Activated CD4-positive, CD25-positive, alpha-beta regulatory T cell treated with anti-CD3 and anti-CD28 coated beads, Interleukin-2, amount 50 U/mL, for 24 hours (primary cell): ENCODE measurements at places on chromosomes 12 and 14.

DNA sequence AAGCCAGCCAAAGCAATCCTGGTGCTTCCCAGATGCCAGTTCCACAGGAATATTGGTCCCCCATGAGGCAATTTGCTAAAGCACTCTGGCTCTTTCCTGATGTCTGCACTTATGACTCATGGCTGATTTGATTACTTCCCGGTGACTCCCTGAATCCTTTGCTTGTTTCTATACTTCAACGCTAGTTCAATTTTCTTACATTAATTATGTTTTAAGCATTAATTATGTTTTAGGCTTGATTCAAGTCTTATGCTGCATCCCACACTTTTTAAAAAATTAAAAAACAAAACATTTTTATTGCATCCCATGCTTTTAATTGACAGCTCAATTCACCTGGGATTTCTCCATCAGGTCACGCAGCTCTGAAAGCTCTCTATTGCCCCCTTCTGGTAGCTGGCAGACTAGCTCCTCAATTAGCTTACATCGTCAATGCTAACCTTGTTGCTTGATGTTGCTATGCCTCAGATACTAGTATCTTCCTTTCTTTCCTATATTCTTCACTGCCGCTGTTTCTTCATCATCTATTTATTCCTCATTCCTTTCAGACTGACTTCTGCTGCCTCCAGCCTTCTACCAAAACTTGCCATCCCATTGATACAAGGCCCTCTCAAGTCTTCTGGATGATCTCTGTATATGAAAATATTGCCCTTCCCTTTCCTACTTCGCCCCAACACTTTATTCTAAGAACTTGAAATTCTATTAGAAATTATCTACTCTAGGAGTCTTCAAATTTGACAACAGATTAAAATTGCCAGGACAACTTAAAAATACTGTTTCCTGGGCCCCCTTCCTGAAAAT is 32.0 kb downstream of the TSHR start:
- no peak for ATAC-seq

DNA sequence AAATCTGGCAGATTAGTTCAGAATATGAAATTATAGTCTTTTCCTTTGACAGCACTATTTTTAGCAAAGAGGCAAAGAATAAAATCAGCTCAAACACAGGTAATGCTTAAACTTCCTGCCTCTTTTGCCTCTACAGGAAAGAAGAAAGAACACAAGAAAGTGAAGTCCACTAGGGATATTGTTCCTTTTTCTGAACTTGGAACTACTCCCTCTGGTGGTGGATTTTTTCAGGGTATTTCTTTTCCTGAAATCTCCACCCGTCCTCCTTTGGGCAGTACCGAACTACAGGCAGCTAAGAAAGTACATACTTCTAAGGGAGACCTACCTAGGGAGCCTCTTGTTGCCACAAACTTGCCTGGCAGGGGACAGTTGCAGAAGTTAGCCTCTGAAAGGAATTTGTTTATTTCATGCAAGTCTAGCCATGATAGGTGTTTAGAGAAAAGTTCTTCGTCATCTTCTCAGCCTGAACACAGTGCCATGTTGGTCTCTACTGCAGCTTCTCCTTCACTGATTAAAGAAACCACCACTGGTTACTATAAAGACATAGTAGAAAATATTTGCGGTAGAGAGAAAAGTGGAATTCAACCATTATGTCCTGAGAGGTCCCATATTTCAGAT is 17.4 kb downstream of the TMPO start:
- ATAC-seq, result no peak

GRCh38 chr12:75877763-75878621 is 153.6 kb downstream of the PHLDA1 start:
- no peak for ATAC-seq

GRCh38 chr14:34171431-34172172 is 220.7 kb upstream of the EGLN3 start:
- ATAC-seq, result no peak

DNA sequence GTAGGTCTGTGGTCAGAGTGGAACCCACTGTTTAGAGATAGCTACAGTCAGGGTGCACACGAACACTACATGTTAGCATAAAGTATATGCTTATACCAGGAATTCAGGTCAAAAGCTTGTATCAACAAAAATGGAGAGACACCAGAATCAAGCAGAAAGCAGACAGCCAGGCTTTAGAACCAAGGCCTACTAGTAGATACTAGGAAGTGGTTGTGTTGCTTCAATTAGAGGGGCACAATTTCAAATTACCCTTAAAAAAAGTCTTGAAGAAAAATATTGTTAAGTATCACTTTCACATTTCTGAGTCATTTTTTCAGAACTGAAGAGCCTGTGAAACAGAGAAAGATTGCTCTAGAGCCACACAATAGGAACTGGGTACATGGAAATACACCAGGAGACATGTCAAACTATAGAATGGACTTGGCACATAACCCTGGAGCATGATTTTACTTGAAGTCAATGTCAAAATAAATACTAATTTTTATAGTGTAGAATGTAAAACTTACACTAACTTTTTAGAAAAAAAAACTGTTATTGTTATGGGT is 41.6 kb downstream of the LRRC9 start:
- ATAC-seq, result no peak

- ATAC-seq, result no peak
Observed at GRCh38 chr12:91178139-91178561, 4.5 kb downstream of the DCN start.

DNA sequence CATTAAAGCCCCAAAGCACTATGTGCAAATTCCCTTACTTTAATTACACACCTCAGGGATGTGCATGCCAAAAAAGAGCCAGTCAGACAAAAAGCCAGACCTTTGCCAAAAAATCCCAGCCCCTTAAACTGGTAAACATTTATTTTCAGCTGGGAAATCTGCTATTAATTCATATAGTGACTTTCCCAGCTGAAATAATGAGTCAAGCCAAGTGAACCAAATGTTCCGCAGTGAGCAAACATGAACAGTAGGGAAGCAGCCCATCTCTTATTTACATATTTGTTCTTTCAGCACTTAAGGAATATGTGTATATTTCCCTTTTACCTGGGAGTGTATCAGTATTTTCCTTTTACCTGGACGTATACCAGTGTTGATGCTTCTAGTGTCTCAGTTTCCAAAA is 44.0 kb upstream of the OTX2 start:
- no peak for ATAC-seq

- no peak for ATAC-seq
Observed at GRCh38 chr12:52772188-52772587, 5.0 kb downstream of the KRT76 start.

DNA sequence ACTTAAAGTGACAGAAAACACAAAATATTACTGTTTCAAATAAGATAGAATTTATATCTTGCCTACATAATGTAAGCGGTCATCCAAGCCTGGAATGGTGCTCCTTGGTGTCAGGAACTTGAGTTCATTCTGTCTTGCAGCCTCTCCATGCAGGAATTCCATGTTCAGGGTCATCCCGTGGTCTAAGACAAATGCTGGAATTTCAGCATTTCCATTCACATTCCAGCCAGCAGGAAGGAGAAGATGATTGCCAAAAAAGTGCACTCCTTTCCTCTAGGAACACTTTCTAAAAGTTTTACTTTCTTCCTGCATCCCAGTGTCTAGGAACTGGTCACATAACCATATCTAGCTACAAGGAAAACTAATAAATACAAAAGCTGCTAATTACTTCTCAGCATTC is 106.3 kb downstream of the PTPRO start:
- ATAC-seq, result no peak

- no peak for ATAC-seq
Observed at GRCh38 chr14:47846008-47846407, 170.6 kb upstream of the MDGA2 start.

GRCh38 chr12:132257206-132257954 is 72.0 kb downstream of the GALNT9 start:
- no peak for ATAC-seq

GRCh38 chr12:52895726-52896189 is 9.1 kb downstream of the KRT8 start:
- no peak for ATAC-seq

GRCh38 chr12:106341086-106341877 is 16.3 kb upstream of the POLR3B start:
- no peak for ATAC-seq

GRCh38 chr12:93502802-93503623 is 35.7 kb downstream of the MRPL42 start:
- no peak for ATAC-seq

GRCh38 chr14:93316716-93317115 is 16.1 kb downstream of the BTBD7 start:
- ATAC-seq, result no peak
